ENCODE measurements at places on chromosomes 6 and 20. TPM values are rescaled to one million over a fixed set of nuclear protein-coding genes. Genes with fewer than 3 reads are reported as not detected.

DNA sequence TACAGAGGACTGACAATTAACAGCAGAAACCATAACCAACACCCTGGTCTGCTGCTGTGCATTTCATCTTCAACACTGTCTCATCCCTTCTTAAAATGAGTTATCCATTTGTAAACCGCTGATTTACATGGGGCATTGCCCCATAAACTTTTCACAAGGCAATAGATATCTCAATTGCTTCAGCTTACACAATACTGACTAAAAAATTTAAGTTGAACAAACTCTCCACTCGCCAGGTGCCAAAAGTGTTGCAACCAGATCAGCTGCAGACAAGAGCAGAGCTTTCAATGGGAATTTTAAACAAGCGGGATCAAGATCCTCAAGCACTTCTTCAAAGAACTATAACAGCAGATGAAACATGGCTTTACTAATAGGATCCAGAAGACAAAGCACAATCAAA, 183.0 kb downstream of the TASP1 start:
- no peak for DNase-seq

GRM1 gene
- total RNA-seq, result not detected

RSPH3 gene
- total RNA-seq, result 4.7 TPM

PACSIN1 gene
- 0.14 TPM for total RNA-seq

DNA sequence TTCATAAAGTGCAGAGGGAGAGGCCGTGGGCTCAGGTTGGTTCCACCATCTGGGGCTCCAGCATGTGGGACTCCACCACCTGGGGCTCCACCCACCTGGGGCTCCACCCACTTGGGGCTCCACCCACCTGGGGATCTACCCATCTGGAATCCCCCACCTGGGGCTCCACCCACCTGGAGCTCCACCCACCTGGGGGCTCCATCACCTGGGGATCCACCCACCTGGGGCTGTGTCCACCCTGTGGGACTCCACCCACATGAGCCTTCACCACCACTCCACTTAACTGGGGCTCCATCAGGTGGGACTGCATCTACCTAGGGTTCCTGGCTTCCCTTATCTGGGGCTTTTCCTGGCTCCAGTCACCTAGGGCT, 226.0 kb upstream of the CDYL start:
- DNase-seq, result no peak

GRCh38 chr6:106120006-106120405, 33.9 kb downstream of the PRDM1 start:
- no peak for DNase-seq

DNA sequence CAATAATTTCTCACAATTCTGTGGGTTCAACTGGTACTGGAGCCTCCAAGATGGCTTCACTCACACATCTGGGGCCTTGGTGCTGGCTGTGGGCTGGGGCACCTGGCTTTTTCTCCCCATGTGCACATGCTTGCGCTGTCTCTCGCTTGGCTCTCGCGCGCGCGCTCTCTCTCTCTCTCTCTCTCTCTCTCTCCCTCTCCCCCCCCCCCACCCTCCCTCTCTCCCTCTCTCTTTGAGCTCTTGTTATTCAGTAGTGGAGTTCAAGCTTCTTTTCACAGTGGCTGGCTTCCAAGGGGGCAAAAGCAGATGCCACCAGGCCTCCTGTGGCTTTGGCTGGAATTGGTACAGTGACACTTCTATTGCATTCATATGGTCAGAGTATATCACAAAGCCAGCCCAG, 10.8 kb upstream of the TBCC start:
- DNase-seq, result no peak

GRCh38 chr20:30500829-30501440, 756.5 kb upstream of the DEFB115 start:
- DNase-seq, result no peak

DNA sequence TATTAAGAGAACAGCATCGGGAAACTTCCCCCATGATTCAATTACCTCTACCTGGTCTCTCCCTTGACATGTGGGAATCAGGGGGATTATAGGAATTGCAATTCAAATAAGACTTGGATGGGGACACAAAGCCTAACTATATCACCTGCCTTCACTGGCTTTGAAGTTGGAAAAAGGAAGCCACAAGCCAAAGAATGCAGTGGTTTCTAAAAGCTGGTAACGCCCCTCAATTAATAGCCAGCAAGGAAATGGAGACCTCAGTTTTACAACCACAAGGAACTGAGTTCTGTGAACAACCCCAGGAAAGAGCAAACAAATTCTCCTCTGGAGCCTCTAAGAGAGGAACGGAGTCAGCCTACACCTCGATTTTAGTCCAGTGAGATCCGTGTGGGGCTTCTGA, 244.1 kb downstream of the TFAP2A start:
- no peak for DNase-seq
